Occipital lobe (tissue), 3 donors: ENCODE measurements at places on chromosomes 16 and 17. TPM values are rescaled to one million over a fixed set of nuclear protein-coding genes. Genes with fewer than 3 reads are reported as not detected.

GRCh38 chr16:13560151-13560550, 359.8 kb upstream of the ERCC4 start:
- no peak for DNase-seq

DNA sequence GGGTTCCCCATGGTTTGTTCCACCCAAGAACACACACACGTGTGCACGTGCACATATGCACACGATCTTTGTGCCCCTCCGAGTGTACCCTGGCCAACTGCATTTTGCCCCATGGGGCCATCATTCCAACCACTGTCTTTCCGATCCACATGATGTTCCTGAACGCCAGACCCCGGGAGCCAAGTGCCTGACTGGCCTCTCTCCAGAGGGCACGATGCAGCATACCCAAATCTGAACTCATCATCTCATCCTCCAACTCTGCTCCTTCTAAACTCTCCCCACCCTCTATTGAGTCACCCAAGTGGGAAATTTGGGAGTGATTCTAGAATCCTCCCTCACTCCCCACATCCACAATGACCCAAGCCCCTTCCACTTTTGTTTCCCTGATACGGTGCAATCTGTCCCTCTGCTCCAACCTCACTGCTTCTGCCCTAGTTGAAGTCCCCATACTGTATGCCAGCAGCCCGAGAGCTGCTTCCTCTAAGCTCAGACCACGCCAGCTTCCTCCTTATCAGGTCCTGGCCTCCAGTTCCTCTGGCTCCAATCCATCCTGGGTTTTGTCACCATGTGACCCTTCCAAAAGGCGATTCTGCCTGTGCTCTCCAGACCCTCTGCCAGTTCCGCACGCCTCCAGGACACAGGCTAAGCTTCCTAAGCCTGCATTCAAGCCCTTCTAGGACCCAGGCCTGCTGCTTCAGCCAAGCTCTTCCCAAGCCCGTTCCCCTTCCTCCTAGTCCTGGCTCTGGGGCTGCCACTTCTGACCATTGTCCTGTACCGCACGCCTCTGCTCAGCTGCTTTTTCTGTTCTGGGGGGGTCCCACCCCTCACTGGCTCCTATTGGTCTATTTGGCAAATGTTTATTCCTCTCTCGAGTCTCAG, 10.1 kb upstream of the TMEM208 start:
- no peak for DNase-seq

- DNase-seq: no peak
These were observed 2.1 kb upstream of the MAF start for GRCh38 chr16:79602628-79603014.

DNA sequence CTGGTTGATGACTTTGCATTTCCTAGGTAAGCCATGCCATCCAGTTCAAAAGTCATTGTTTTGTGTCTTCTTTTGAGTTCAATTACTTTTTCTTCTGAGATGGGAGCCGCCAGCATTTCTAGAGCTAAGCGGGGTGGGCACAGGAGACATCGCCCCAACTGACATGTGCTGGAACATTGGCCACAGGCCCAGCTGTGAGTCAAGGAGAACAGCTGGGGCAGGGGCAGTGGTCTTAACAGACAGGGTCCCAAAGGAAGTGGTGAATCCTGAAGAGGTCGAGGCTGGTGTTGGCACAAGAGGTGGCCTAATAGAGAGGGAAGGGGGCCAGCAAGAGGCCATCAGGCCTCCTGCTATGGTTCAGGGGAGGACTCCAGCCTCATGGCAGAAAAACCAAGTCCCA, 17.1 kb downstream of the RAB11FIP4 start:
- no peak for DNase-seq

DNA sequence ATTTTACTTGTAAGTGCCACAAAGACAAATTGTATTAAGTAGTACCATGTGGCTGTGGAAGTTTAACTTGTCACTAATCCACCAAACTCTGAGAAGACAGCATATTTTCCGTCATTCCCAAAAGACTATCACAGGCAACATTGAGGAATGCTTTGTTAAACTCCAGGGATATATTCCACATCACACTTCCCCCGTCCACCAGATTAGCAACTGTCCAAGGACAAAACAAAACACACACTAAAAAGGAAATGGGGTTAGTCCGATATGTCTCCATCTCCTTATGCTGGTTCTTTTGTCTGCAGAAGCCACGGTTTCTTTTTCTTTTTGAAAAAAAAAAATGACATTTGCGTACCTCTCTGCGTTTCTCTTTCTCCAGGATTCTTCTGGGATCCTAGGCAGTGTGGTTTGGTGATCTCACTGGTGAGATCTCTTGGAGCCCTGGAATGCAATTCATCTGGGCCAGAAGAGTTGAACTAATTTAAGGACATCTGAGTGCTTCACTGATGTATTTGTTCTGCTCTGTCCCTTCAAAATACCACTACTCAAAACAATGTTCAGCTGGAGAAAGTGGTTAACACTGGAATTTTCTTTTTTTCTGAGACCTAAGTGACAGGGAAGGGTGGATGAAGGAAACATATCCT, 40.6 kb downstream of the PRKCB start:
- DNase-seq: no peak

- DNase-seq: no peak
These were observed 7.5 kb downstream of the CD7 start for GRCh38 chr17:82309656-82310570.

- DNase-seq: no peak
These were observed 44.8 kb upstream of the MSI2 start for GRCh38 chr17:57211543-57211942.

GRCh38 chr17:48997103-48997826, at the start of gene IGF2BP1:
IGF2BP1 (plus strand) TSS chr17:48997385; CDS start chr17:48997746, 361 bp downstream.
- no peak for DNase-seq

ARL5C gene
- not detected for total RNA-seq

LGALS9B gene
- total RNA-seq: not detected

LAT gene
- total RNA-seq: 0.62 TPM

BIRC5 gene
- 7.3 TPM for total RNA-seq

CACNG5 gene
- 0.31 TPM for total RNA-seq

NPIPB12 gene
- total RNA-seq: 13.7 TPM

CPHXL2 gene
- total RNA-seq: not detected
